ENCODE measurements at places on chromosomes 1 and 21. TPM values are rescaled to one million over a fixed set of nuclear protein-coding genes. Genes with fewer than 3 reads are reported as not detected.

- DNase-seq: no peak
Observed at GRCh38 chr1:193919827-193920226, 733.4 kb upstream of the B3GALT2 start.

GRCh38 chr1:208527156-208527555 is 283.0 kb upstream of the PLXNA2 start:
- DNase-seq: no peak

DNA sequence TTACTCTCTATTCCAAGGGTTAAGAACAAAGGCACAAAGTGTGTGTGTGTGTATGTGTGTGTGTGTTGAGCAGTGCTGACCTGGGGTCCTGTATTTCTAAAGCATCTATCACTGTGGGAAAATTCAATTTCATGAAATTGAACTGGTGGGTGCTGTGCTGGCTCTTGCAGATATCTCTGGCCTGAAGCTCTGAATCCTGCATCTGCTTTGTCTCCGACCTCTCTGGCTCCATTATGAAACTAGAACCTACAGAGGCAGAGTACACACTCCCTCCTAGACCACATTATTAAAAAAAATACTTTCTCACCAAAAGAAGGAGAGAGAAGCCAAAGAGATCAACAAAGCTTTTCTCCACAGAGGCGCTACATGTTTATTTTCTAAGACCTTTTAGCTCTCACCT is 88.4 kb upstream of the PDE4B start:
- no peak for DNase-seq

- no peak for DNase-seq
Observed at GRCh38 chr1:148363439-148363810, 119.7 kb downstream of the PPIAL4G start.

Gene C1orf210
- total RNA-seq: not detected

DNA sequence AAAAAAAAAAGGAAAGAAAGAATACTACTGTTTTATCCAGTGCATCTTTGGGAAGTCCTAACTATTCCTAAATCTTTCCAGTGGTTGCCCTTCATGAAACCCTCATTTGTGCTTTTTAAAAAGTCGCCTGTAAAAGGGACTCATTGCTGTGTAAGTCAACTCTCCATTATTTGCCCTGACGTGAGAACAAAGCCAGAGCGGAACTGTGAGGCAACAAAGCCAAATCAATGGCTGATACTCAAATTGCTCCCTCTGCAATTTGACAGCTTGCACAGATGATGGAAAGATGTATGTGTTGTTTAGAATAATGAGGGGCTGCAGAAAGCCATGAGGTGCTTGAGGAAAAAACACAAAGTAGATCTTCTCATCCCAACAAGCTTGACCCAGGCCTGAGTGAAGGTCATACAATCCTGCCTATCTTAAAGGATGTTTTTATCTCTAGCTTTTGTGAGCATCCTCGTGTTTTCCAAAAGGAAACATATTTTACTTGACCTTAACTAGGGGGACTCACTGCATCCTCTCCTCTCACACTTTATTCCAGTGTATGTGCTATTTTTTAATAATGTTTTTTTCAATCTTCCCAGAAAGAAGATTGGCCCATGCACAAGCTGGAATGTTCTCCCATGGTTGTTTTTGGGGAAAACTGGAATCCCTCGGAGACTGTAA is 33.4 kb downstream of the SMYD2 start:
- DNase-seq: no peak

DNA sequence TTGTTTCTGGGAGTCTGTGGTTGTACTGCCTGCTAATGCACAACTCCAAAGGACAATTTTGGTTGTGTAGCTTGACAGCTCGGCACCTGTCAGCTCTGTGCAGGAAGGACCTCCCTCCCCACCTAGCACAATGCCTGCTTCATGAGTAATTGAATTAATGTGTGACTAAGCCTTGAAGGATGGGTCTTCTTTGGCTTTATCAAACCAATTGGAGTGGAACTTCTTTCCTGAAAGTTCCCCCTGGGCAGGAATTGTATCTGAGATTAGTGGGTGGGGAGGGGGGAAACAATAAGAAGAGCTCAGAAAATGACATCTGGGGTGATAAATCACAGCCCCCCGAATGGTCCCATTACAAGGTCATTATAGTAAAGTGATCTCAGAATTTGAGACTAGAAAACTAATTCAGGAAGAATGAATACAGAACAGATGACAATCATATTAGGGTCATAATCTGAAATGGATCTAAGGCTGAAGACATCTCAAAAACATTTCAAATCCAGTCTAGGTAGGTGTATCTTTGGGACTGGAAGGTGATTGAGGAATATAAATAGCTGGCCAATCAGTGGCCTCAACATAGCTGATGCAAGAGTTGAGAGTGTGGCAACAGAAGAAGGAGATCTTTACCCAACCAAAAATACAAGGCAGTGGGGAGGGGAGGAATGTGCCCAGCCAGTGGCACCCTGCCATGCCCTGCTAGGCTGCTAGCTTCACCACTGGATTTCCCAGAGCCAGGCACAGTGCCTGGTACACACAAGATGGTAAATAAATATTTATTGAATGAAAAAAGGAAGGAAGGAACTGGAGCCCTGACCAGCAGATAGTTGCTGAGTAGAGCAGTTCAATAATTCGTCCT is 10.1 kb upstream of the SESN2 start:
- DNase-seq: peak; percentile 58

Gene ASCL5
- total RNA-seq: 0.62 TPM

DNA sequence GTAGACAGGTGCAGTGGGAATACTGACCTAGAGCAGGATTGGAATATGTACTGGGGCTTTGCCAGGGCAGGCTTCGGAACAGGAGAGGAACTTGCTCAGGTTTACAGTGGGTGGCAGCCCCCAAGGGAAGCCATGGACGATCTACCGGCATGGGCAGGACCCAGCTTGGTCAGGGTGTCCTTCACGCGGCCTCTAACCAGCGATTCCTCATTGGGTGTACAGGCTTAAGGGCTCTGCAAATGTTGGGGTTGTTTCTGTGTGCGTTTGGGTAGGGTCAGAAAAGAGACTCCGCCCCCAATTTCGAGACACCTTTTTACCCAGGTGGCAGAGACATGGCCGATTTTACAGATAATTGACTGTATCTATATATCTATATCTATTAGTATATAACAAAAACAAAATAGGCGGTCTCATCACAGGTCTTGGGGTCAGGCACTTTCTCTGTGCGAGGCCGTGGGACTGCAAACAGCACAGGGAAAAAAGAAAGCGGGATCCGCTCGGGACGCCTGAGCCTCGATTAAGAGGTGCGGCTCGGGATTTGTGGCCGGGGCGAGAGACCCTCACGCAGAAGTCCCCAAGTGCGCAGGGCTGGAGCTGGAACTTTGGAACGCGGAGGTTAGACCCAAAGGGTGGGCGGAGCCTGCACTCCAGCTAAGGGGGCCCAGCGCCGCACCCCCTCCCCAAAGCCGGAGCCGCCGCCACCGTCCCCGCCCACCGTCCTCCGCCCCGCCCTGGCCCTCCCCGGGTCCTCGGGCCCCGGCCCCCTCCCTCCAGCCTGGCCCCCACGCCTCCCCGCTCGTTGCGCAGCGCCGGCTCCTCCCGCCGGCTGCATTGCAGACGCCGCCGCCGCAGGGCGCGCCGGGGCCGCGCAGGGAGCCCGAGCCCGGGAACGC is 67.5 kb upstream of the VAMP3 start:
- DNase-seq: peak; percentile 47

Gene FCRL1
- total RNA-seq: not detected

GRCh38 chr1:115077286-115077983 is 11.9 kb downstream of the TSPAN2 start:
- no peak for DNase-seq
